SHP77 (cell line): ENCODE measurements at places on chromosomes 1 and 21.

DNA sequence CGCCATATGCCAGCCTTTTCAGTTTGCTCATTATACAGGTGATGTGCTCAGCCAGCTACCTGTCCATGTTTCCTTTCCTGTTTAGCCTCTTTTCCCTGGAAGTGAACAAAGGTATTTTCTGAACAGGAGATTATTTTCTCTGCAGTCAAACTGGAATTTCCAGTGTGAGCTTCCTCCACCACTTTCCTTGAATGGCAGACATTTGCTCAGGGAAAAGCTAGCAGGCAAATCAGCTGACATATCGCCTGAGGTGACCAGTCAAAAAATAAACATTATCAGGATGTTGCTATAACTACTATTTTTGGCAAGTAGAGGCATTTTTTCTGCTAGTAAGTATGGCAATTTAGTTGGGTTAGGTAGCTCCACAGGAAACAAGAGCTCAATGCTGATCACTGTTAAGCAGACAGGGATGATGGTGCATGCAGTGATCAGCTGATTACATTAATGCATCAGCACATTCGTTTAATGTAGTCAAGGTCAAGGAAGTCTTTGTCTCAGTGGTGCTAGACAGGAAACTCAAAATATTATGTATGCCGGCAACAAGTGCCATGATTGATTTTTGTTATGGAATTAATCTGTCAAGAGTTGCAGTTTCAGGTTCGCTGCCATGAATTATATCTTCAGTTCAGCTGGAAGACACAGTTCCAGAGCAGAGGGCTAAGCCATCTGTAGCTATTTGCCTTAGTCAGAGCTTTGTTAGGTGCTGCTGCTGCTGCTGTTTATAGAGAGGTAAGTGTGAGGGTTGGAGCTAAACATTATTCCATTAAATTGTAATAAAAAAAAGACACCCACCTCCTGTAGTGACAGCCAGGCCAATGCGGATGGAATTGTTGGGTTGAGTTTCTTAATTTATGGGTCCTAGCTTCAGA is 179.7 kb upstream of the ST6GALNAC5 start:
- DNase-seq, result no peak

DNA sequence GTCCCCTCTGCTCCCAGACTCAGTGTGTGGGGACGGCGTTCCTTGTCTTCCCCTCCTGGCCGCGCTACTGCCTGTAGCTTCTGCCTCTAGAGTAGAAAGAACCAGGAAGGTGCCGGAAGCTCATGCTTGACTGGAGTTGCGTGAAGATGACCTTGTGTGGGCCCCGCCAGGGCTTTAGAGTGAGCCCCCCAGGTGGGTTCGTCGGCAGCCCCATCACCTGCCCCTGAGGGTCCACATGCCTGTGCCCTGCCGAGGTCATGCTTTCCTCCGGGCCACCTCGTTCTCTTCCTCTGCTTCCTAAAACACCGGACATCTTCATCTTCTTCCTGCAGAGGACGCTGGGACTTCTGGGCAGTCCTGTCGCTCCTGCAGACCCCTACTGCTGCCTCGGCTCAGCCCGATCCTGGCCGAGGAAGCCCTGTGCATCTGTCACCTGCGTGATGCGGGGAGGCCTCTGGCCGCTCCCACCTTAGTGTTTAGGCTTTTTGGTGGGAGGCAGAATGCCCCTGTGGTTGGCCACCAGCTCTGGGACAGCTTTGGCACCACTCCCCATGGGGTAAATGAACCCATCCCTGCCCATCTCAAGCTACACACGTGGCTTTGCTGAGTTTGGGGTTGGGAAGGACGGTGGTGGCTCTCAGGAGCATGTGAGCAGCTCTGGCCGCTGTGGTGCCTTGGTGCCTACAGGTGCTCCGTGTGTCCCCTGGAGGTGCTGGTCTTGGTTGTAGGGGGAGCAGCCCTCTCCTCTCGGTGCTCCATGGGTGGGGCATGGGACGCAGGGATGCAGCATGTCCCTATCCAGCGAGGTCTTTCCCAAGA is 12.3 kb downstream of the OBSCN start:
- no peak for DNase-seq

DNA sequence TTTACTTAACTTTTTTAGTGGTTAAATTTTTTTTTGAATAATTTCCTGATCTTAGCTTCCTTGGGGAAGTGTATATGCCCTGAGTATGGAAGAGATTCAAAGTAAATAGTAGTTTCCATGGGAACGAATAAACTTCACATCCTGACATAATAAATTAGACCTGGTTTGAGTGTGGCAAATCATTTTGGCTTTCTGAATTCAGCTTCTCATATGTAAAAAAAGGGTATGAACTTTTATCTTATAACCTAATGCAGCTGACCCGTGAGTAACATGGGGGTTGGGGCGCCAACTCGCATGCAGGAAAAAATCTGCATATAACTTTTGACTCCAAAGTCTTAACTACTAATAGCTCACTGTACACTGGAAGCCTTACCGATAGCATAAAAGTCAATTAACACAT is 736.8 kb upstream of the NCAM2 start:
- no peak for DNase-seq

- no peak for DNase-seq
Observed at GRCh38 chr1:45924736-45925135, 121.3 kb downstream of the MAST2 start.

GRCh38 chr1:174692313-174692712 is 244.5 kb downstream of the GPR52 start:
- no peak for DNase-seq

DNA sequence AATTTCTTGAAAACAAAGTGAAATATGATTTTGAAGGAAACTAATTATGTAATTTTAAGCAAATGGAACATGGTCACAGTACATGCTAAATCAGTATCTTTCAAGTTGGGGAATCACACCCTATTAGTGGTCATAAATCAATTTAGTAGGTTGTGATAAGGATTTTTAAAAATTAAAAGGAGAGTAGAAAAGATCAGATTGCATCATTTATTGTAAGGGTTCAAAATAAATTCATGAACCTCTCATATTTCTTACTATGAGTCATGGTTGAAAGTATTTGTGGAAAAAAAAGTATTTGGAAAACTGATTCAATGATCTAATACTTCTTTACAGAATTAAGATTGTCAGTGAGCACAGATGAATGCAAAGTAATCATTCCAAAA is 14.6 kb downstream of the ADSS2 start:
- DNase-seq, result no peak

GRCh38 chr1:64493831-64494230 is 23.9 kb downstream of the CACHD1 start:
- no peak for DNase-seq

- DNase-seq, result no peak
Observed at GRCh38 chr1:247857069-247857984, at the start of gene TRIM58. Gene TRIM58 (plus strand): TSS chr1:247857187. CDS start chr1:247857247, 60 bp downstream.

GRCh38 chr1:8384088-8384487 is 66.2 kb downstream of the SLC45A1 start:
- no peak for DNase-seq

GRCh38 chr1:31797216-31797615 is 18.6 kb downstream of the SPOCD1 start:
- DNase-seq, result no peak

DNA sequence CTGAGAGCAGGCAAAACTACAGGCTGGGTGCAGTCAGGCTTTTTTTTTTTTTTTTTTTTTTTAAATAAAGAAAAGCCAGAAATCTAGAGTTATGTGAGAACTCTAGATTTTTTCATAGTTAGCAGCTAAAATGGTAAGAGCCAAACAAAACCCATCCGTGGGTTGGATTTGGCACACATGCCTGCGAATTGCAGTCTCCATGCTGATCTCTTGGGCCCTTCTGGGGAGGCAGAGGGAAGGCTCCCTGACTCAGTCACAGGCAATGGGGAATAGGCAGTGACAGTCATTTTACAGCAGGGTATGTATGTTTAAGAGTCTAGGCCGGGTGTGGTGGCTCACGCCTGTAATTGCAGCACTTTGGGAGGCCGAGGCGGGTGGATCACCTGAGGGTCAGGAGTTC is 2.6 kb downstream of the TXLNA start:
- no peak for DNase-seq

GRCh38 chr1:117566556-117566955 is 39.3 kb upstream of the TENT5C start:
- DNase-seq, result no peak

- DNase-seq, result no peak
Observed at GRCh38 chr1:1179346-1179982, 5.8 kb downstream of the TTLL10 start.

DNA sequence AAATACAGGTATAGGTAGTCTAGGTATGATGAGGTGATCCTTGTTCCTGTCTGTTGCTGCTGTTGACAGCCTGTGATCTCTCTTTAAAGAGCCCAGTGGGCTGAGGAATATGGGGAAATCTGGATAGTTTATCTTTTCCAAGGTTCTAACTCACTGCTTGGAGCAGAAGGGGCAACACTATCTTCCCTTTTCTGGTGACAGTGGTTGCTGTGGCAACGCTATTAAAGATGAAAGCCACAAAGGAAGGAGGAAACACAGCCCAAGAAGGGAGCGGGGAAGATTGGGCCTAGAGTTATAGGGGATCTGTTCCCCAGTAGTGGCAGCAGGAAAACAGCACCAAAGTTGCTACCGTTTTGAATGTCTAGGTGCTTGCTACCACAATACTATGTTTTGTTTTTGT is 8.8 kb downstream of the PCP4L1 start:
- DNase-seq, result no peak

GRCh38 chr1:238738892-238739291 is 647.5 kb upstream of the CHRM3 start:
- no peak for DNase-seq

DNA sequence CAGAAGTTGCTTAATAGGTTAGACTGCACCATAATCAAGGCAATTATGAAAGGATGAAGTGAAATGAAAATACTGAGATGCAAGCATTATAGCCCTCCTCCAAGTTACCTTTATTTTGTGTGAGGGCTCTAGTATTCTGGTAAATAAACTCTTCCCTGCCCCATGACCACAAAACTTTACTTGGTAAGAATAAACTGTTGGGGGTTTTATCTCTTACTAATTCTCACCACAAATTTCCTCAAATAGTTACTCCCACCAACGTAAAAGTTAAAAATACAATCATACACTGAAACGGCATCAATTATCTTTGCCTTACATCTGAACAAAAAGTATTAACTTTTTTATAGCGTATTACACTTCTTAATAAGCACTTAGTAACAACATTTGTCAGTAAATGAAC is 29.5 kb downstream of the C21orf91 start:
- no peak for DNase-seq

DNA sequence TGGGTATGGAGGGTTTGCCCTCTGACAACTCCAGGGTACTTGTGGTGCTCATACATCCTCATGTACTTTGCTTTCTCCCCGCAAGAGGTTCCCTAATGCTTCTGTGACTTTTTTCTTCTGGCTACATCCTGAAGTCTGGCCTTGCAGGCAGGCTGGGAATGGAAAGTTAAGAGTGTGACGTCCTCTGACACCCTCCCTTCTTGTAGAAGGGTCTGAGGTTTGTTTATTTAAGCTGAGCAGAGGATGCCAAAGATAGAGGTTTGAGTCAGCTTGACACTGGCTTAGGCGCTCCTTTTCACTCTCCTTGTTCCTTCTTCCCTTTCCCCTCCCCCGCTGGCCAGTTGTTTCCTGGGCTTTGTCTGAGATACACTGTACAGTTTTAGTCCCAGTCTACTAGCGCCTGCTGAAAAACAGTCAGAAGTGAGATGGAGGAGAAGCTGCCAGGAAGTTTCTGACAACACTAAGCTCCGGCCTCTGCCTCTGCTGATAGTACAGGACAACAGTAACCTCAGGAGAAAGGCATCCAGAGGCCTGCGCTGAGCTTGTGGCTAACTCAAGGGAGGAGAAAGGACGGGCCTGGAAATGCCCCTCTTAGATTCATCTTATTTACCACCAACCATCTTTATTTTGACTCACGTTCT is at the start of gene MACF1:
Gene MACF1 (plus strand): TSS at position 255 of the 641 bp plus-strand sequence. CDS start 328 bp downstream, at position 583.
- DNase-seq, result no peak
